RCC 7860 (cell line): ENCODE measurements at places on chromosomes 6 and 20.

- no peak for DNase-seq
These were observed 151.7 kb downstream of the SOD2 start for GRCh38 chr6:159541296-159541695.

DNA sequence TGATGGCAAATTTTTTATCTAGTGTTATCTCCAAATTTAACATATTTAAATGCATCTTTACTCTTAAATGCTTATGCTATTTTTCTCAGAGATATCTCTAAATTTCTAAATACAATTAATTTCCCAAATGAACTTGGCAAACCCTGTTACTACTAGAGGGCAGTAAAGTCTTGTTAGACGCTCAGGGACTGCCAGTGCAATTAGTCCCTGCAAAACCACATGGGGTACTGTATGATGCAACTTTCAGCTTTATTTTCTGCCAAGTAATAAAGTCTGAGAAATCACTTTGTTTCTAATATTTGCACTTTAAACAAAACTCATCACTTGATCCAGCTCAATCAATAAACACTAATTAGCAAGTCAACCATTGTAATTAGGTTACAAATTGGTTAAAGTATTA, 76.0 kb upstream of the ADGRB3 start:
- DNase-seq, result no peak

- DNase-seq, result peak; percentile 27
These were observed 11.0 kb downstream of the C6orf118 start for GRCh38 chr6:165298402-165298801.

DNA sequence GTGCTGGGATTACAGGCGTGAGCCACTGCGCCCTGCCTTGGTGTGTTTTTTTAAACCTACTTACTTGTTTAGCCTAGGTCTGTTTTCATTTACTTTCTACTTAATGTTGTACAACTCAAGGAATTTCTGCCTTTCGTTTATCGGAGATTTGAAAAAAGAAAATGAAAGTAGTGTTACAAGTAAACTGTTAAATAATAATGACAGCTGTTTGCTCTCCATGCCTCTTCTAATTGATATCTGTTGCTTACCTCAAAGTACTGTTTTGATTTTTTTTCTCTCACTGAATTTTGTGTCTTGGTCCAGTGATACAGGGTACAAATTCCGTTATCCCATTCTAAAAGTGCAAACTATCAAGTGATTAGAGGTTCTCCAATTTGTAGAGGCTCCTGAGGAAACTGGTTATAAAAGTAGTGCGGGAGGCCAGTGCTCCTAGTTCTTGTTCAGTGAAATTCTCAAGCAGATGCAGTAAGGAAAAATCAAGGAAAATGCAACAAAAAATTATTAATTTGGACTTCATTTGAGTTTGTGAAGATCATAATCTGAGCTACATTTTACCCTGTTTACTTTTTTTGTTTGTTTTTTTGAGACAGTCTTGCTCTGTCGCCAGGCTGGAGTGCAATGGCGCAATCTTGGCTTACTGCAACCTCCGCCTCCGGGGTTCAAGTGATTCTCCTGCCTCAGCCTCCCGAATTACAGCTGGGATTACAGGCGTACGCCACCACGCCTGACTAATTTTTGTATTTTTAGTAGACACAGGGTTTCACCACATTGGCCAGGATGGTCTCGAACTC, 2.2 kb downstream of the UBR2 start:
- DNase-seq, result no peak

- no peak for DNase-seq
These were observed 458 bp upstream of the ARMC12 start for GRCh38 chr6:35736253-35736894.

DNA sequence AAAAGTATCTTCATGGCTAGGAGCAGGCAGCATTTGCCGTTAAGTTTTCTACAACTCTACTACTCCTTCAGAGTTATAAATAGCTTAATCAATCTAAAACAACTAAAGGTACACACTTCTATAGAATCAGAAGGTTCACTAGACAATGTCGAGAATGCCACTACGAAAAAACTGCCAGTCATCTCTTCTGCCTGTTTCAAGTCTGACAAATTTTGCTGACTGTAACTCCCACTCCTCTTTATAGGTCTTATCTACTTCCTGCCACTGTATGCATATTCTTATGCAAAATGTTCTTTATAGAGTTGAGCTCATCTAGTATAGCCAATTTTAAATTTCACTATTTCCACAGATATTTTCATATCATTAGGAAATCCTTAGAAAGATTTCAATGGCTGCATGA, 160.1 kb downstream of the EYS start:
- no peak for DNase-seq

- DNase-seq, result no peak
These were observed 208.8 kb upstream of the GMDS start for GRCh38 chr6:2454180-2454579.

DNA sequence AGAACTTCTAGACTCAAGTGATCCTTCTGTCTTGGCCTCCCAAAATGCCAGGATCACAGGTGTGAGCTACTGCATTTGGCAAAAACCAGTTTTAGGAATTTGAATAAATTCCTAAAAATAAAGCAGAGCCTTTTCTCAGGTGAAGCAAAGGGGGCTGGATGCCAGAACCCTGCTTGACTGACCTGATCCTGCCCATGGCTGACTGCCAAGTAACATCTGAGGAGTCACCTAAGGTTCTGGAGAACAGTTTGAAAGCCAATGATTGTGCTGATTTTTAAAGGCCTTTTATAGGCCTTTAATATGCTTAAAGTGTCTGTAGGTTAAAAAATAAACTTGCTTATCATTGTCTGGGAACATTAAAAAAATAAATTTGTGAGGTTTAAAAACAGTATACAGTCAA, 14.1 kb upstream of the ZSCAN12 start:
- DNase-seq, result no peak

- peak; percentile 9 for DNase-seq
These were observed 296.6 kb upstream of the MANEA start for GRCh38 chr6:95280686-95281273.

DNA sequence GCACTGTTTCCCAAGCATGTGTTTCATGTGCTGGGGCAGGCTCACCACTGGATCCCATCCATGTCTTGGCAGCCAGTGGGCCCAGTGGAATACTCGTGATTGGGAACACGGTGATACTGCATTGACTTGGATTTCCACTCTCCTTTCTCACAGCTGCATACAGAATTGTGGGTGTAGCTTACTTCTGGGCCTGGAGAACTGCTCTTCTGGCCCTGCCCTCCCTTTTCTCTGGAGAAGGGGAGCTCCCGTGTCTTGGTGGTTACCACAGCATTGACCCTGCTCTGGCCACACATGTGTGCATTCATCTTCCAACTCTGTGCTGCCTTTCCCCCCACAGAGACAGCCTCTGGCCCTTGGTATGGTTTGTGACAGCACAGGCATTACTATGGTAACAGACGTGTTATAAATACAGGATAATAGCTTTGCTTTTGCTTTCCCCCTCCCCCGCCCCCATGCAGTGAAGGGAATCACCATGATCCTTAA, 21.6 kb downstream of the SOBP start:
- DNase-seq, result no peak

GRCh38 chr20:37801921-37802320, 101.0 kb upstream of the VSTM2L start:
- DNase-seq, result no peak
